ENCODE measurements at places on chromosomes 7 and 10.
A peak's percentile ranks its signal among the peaks of the same experiment; 100 is the strongest.

- DNase-seq: no peak
Measured at GRCh38 chr7:75658802-75659201, 79.9 kb downstream of the HIP1 start.

- peak; percentile 12 for DNase-seq
Measured at GRCh38 chr10:70232859-70233108, 445 bp downstream of the PPA1 start.

DNA sequence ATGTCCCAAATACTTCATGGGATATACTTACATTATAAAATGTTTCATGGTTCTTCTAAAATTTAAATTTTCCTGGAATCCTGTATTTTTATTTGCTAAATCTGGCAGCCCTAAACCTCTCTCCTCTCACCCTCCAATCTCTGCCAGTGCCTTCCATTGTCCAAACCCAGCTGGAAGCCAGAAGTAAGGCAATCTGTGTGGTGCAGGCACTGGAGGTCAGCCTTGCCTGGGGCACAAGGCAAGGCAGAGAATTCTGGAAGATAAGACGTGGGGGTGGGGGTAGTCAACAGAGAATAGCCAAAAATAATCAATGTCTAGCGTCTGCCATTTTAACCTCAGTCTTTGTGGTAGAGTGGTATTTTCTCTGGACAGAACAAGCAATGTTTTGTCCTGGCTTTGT lies 381.7 kb downstream of the GPAM start:
- no peak for DNase-seq

DNA sequence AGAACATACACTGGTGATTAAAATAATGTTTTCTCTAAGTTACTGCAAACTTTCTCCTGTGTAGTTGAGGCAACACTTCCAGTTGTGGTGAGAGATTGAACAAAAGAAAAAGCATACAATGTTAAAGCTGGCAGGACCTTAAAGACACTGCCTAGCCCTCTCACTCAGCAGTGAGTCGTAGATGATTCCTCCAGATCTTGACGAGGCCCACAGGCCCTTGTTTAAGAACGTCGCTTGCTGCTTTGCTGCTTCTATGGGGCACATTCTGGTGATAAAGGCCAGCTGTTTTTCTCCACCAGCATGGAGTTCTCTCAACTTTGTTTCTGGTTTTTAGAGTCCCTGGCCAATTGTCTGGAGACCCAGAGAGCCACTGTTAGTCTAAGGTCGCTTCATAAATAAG lies 2.8 kb upstream of the DENND11 start:
- DNase-seq: no peak

- no peak for DNase-seq
Measured at GRCh38 chr10:95354110-95354509, 63.3 kb upstream of the PDLIM1 start.

- no peak for DNase-seq
Measured at GRCh38 chr10:118610577-118610976, 15.1 kb upstream of the PRLHR start.

DNA sequence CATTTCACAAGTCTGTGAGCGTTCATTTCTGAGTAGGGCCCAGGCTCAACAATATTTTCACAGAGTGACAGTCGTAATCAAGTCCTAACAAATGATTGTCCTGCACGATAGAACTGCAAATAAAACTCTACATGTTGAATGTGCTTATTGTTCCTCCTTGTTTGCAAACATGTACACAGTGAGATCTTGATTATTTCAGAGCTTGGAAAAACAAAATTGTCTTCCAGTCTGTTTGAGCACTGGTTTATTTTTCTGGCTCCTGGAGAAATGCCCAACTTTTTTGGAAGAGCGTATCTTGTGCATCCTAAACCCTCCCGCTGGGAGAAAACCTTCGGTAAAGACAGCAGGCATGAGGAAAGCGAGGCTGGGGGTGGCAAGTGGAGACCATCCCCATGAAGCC lies 91.1 kb downstream of the TEX36 start:
- no peak for DNase-seq

DNA sequence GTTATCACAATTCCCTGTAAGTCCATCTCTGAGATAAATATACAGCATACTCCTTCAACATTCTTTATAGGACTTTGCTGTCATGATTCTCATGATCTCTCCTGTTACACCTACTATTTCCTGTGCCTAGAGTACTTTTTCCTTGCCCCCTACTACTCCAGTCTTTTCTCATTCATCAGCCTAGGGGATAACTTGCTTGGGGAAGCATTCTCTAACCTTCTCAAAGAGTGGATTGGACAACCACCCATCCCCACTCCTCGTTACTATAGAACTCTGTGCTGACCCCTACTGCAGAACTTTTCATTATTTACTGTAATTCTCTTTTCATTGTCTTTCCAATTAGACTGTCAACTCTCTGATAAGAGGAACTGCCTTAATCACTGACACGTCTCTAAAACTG lies 57.4 kb upstream of the TFEC start:
- no peak for DNase-seq

GRCh38 chr10:580778-581177 lies 108.7 kb downstream of the DIP2C start:
- no peak for DNase-seq

DNA sequence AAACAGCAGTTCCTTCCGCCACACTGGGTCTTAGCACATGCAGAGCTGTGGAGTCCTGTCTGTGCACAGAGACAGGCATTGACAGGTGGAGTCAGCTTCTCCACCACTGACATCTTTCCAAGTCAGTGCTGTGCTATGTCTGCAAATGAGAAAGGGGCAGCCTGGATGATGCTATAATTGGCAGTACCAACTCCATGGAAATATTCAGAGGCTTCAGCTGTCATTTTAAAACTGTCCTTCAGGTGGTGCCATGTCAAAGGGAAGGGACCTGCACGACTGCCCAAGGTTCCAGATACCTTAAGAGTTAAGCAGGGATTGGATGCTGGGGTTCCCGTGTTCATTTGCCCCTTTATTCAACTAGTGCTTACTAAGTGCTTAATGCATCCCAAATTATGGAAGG lies 258.0 kb upstream of the PRKCQ start:
- no peak for DNase-seq

- no peak for DNase-seq
Measured at GRCh38 chr10:20809631-20810030, 87.5 kb downstream of the NEBL start.

DNA sequence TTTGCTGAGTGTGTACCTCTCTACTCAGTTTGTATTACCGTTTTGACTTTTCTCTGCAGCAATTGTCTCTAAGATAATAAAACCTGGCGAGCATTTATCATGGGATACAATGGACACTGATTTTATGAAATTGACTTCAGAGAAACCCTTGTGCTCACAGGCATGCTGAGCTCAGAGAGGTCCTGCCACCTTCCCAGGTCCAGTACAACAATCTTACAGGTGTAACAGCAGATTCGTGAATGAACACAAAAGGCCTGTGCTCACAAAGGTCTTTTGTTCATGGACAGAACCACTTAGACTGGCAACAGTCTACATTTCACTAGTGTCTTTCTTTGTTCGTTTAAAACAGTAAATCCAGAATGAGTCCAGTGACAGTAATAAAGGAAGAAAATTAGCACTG lies 43.2 kb downstream of the HECW1 start:
- no peak for DNase-seq

DNA sequence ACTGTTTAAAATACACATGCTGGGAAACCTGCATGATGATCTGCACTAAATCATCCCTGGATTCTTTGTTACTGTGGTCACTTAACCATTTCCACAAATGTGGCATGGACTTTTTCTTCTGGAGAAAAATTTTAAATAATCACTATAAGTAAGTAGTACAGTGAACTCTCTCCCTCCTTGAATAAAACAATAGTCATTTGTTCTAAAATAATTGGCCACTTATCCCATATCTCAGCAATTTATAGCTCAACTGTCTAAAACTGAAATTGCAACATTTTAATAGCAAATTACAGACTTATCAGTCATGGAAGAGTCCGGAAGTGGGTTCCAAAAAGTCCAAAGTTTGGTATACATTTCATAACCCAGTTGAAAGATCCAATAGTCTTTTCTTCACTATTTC lies 90.9 kb downstream of the MTERF1 start:
- DNase-seq: no peak

GRCh38 chr7:2012981-2013380 lies 219.8 kb downstream of the MAD1L1 start:
- no peak for DNase-seq

DNA sequence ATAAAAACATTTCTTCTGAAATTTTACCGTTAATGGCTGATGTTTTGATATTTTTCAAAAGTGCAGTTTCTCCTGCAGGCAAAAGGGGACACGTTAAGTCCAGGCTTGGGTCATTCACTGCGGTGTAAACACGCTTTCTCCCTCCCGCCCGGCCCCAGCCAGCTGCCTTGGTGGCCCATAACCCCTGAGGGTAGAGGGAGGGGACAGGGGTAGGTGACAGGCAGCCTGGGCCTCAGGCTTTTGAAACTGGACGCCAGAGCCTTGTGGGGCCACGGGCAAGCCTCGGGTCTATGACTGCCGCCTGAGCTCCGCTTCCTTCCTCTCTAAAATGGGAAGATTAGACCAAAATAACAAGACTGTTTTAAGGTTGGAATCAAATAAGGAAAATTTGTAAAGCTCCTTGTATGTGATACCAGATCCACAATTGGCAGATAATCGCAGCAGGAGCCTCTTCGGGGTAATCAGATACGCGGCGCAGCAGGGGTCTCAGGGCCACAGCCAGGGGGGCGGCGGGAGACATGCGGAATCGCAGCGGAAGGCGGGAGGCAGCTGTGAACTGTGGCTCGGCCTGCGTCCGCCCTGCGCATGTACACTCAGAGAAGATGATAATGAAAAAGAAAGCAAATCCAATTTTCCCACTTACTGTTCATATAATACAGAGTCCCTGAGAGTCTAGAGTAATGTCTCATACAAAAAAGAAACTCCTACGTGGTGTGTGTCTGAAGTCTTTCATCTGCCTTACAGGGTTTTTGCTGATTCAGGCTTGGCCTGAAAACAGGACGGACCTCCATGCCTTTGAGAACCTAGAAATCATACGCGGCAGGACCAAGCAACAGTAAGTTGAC lies 138.3 kb downstream of the EGFR start:
- no peak for DNase-seq

DNA sequence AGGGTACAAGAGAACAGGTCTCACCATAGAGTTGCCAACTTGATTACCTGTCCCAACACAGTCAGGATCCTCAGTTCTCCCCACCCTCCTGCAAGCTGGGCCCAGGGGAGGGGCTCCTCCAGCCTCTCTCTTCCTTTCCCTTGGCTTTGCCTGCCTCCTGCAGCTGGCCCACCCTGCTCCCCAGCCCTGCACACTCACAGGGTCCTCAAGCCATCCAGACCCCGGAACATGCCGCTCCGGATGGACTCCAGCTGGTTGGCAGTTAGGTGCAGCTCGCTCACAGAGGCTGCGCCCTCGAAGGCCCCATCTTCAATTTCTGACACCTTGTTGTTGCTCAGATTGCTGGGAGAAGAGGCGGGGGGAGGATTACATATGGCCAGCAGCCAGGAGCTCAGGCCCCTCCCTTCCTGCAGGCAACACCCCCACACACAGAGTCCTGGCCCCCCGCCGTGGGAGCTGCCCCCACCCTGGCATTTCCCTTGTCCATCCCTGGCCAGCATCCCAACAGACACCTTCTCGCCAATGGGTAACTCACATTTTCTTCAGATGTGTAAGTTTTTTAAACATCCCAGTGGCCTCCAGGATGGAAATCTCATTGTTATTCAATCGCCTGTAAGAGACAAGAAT lies 139.2 kb downstream of the SLIT1 start:
- no peak for DNase-seq

DNA sequence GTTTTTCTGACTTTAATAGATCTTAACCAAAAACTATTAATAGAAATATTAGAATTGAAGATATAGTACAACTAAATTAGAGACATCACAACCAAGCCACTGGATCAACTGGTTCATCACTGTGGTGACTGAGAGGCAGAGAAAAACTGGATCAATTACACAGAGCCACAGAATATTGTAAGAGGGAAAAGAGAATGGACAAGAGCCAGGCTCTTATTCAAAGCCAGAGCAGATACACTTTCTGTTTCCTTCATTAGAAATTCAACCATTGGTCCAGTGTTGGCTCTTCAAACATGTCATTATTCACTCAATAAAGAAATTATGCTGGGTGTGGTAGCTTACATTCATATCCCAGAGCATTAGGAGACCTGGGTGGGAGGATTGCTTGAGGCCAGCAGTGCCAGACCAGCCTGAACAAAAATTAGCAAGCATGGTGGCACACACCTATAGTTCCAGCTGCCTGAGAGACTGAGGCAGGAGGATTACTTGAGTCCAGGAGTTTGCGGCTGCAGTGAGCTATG lies 295.1 kb downstream of the NEBL start:
- no peak for DNase-seq

GRCh38 chr10:83931669-83932068 lies 207.6 kb upstream of the GHITM start:
- DNase-seq: no peak

- DNase-seq: no peak
Measured at GRCh38 chr7:21300692-21301091, 127.2 kb upstream of the SP4 start.

GRCh38 chr7:135862586-135863340 lies 114.2 kb upstream of the FAM180A start:
- no peak for DNase-seq

DNA sequence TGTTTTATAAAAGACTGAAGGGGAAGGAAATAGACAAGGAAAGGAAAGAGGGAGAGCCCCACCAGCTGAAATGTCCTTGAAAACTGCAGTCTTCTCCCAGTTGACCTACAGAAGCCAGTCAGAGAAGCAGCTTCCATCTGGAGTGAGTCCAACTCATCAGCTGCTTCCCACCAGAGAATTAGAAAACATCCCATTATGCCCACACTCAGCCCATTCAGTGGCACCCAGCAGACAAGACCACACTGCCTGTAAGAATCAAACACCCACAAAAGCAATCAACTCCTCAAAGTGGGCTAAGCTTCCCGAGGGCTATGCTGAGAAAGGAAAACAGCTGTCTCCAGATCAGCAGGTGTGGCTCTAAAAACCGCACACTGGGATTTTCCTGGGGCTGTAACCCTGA lies 29.6 kb upstream of the TMEM213 start:
- DNase-seq: no peak

DNA sequence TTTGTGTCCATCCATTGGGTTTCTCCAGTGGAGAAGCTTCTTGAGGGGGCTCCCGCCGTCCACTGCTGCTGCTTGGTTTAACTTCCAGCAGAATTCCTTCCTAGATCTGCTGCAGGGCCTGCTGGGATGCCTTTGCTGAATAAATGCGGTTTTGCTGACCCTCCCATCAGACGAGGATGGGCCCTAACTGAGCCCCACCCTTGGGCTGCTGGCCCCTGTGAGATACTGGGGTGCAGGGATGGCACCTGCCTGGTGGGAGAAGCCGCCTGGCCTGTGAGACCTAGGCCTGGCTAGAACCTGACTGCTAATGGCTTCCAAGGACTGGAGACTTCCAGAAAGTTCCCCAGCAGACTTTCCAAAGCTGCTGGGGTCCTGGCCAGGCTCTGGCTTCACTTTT lies 43.8 kb downstream of the ZNF467 start:
- DNase-seq: no peak

- no peak for DNase-seq
Measured at GRCh38 chr7:22248111-22248809, 108.7 kb downstream of the RAPGEF5 start.

DNA sequence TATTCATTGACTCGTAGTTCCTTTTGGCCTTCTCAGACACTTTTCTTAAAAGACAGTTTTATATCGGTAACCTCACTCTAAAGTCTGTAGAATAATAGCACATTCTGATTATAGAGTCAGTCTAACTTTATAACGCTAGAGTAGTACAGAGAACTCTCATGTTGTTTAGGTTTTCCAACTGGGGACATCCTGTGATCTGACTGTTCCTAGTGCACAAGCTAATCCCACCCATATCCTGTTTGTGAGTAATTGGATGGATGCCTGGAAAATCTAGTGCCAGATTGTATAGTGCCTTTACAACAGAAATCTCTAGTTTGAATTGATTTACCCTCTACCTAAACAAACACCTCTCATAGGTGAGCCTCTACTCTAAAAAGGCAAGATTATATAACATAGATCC lies 107.4 kb downstream of the ZEB1 start:
- no peak for DNase-seq

All from T-helper 9 cell (primary cell).